ENCODE measurements at places on chromosomes 12 and 14.

- no peak for DNase-seq
Observed at GRCh38 chr14:99660794-99661193, 15.9 kb downstream of the HHIPL1 start.

- no peak for DNase-seq
Observed at GRCh38 chr12:78118036-78118435, 287.3 kb downstream of the NAV3 start.

DNA sequence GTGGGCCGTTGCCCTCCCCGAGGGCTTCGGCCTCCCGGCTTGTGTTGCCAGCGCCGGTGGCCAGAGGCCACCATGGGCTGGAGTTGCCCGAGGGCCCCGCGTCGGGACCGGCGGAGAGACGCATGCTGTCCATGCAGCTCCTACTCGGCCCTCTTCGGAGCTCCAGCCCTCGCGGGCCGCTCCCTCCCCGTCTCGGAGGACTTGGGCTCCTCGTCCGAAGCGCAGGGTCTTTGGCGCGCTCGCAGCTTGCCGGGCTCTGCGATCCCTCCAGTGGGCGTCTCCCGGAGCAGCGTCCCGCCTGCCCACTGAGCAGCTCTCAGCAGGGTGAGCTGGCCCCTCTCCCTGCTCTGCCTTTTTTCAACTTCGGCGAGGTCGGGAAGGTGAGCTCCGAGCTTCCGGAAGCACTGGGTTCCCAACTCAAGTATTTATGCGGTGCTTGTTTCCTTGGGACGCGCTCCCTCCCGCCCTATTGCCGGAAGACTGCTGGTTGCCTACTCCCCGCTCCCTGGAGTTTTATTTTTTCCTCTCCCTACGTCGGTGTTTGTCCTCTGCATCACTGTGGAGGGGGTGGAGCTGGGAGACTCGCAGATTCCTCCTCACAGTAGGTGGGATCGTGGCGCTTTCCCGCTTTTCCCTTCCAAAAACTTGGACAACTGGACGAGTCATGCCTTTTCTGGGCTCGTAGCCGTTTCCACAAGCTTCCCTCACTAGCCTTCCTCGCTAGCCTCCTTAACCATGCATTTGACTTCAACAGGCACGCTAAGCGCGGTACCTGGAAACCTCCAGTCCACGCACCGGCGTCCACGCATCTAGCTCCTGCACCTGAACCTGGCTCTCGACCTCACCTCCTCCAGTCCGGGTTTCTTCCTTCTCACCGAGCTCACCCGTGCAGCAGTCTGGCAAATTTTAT, at the start of gene AVPR1A:
Gene AVPR1A, minus strand, starts transcription at position 489 of the 910 bp plus-strand sequence. Its CDS starts 365 bp downstream, at position 124.
- no peak for DNase-seq

- no peak for DNase-seq
Observed at GRCh38 chr12:76113800-76114757, 29.6 kb upstream of the NAP1L1 start.

DNA sequence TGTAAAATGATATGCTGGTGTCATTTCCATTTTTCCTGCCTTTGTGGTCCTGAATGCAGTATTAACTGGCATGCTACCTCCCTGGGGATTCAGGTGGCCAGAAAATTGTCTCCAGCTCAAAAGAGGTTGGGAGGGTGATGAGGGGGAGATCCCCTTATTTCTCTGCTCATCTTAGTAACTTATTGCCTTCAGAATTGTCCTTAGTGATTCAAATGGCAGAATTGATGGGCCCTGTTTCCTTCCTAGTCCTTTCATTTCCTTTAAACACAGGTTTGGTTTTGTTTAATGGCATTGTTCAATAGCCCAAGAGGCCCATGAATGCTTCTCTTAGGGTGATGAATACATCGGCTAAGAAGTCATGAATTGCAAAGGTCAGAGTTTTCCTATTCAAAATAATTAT, 207.0 kb downstream of the SLC41A2 start:
- no peak for DNase-seq

DNA sequence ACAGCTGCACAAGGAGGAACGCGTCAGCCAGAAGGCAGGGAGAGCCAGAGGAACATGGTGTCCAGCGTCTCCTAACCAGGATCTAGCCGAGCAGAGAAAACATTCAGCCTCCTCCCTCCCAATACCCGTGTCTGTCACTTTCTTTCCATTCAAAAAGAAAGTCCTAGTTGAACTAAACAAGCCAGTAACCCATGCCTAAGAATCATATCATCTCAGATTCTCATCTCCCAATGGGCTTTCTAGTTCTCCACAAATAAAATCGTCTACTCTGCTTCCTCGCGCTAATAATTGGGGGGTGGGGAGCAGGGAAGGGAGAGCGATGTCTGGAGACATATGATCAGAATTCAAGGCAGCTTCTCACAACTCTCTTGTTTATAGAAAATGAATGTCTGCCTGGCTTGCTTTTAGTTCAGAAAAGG, 7.4 kb downstream of the NKX2-1 start:
- DNase-seq, result no peak

DNA sequence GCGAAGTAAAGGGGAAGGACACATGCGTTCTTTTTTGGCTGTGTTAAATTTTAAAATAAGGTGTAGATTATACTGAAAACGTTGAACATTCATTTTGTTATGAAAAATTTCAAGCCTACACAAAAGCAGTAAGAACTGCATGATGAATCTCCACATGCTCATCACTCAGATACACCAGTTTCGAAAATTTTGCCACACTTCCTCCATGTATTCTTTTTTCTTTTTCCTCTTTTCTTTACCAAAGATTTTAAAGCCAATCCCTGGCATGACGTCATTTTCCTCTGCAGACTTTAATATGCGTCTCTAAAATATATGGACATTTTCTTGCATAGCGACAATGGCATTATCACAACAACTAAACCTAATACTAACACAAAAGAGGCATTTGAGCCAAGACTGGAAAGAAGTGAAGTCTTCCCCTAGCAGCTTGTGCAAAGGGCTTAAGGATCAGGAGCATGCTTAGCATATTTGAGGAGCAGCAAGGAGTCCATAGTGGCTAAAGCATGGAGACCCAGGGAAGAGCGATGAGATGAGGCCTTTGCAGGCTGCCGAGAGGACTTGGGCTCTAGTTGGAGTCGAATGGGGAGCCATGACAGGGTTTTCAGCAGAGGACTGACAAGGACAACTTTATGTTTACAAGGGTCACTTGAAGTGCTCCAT, 111.9 kb downstream of the ERC1 start:
- no peak for DNase-seq

GRCh38 chr12:30806989-30807694, 52.4 kb upstream of the CAPRIN2 start:
- DNase-seq, result peak; percentile 77

DNA sequence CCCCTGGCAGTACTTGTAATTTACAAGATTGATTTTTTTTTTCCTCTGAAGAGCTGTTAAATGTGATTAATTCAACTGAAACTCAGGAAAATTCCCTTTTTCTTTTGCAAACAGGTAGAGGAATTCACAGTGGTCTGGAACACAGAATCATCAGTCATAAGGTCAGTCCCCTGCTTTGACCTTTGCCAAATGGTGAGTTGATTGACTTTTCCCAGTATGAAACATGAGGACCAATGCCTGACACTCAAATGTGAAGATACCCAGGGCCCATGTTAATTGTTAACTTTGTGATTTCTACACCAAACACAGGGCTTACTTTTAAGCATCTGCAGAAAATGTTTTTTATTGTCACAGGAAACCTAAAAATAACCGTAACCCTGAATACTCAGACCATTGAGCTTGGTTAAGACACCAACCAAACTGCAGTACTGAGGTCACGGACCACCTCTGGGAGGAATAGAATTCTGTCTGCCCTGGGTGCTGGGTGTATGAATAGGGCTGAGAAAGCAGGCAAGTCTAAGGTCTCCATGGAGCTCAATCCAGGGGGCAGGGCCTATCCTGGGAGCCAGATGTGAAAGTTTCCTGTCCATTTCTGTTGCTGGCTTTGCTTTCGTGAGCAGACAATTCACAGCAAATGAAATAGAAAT, 192.4 kb downstream of the TMX1 start:
- no peak for DNase-seq

DNA sequence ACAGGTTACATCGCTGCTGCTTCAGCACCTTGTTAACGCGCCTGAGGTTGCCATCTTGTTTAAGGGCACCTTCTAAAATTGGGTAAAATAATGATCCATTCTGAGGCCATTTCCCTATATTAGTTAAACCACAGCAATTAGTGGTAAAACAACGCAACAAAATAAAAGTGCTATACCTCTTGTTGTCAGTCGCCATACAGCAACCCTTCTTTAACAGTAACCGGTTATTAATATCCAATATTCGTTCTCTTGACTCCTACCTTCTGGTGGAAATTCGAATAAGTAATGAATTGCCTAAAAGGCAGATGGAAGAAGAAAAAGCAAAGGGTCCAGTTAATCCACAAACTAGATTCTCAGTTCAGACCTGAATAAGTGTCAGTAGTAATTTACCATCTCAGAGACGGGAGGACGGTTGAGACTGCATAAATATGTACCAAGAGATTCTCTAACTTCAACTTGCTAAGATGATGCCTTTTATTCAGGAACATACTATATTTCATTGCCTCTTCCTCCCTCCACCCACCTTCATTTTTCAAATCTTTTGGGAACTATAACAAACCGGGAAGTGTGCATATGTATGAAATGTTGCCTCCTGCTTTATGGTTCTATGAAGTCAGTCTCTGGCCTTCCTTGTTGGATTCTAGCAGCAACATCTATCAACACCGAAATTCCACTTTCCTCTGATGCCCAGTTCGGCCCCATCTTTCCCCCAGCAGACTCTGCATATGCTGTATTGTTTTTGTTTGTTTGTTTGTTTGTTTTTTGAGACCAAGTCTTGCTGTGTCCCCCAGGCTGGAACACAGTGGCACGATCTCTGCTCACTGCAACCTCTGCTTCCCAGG, 824 bp upstream of the PSMB5 start:
- DNase-seq, result no peak

DNA sequence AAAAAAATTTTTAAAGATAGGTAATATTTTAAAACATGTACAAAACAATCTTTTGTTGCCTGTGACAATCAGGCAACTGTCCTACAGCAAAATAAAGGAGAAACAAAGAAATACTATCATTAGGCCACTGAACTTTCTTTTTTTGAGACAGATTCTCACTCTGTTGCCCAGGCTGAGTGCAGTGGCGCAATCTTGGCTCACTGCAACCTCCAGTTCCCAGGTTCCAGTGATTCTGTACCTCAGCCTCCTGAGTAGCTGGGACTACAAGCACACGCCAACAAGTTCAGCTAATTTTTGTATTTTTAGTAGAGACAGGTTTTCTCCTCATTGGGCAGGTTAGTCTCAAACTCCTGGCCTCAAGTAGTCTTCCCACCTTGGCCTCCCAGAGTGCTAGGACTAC, 16.6 kb downstream of the RPAP3 start:
- no peak for DNase-seq

DNA sequence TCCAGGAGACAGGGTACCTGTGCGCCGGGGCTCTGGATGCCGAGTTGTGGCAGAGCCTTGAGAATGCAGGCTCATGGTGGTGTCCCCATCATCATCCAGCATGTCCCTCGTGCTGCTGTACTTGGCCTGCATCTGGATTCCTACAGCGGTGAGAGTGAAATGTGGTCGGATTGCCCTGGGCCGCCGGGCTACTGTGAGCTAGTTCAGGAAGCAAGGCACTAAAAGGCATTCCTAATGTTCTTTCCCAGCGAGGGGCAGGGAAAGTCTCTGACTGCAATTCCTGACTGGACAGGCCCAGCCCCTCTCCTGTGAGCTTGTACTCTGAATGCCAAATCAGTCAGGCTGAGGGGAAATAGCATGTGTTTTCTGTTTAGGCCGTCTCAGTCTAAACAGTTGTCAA, at the start of gene CLEC1A:
Gene CLEC1A, minus strand, starts transcription at position 195 of the 400 bp plus-strand sequence. Its CDS starts 63 bp downstream, at position 132.
- no peak for DNase-seq

- DNase-seq, result no peak
Observed at GRCh38 chr12:80702889-80703805, 4.3 kb upstream of the MYF6 start.

DNA sequence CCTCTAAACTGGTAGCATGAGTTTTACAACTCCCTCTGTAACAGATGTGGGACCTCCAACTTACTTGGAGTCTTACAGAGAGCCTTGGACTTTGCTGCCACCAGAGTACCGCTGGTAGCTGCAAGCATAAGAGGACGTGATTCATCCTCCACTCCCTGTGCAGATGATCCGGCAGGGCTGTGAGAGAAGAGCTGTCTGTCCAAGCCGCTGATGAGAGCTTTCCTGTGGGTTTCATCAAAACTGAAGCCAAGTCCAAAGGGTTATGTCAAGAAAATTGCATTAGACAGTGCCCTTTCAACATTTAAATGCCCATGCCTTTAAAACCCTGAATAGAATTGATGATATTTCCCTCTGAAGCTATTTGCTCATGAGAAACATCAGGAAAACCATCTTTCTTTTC, 85.8 kb downstream of the LLPH start:
- no peak for DNase-seq

DNA sequence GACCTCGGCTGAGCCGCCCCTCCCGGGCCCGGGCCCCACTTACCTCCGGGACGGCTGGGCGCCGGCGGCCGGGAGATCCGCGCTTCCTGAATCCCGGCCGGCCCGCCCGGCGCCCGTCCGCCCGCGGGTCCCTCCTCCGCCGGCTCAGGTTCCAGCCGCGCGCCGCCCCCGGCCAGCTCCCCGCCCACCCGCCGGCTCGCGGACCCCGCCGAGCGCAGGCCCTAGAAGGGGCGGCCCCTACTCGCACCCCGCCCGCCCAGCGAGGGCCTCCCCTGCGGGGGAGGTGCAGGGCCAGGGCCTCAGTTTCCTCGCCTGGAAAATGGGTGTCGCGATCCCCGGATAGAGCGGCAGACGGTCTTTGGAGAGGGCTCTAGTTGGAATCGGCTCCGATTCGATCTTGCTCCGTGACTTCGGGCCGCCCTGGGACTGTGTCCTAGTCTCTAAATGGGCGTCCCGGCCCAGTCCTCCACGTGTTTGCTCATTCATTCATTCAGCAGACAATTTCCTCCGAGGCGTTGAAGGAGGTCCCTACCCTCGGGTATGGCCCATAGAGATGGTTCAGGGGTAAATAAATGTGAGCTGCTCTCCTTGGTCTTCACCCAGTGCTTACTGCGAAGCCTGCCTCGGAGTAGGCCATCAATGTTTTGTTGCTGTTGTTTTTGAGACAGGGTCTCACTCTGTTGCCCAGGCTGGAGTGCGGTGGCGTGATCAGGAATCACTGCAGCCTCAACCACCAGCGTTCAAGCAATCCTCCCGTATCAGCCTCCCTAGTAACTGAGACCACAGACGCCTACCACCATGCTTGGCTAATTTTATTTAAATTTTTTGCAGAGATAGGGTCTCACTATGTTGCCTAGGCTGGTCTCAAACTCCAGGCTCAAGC, at the start of gene TRPV4:
Gene TRPV4, minus strand, starts transcription at position 92 of the 883 bp plus-strand sequence. CDS start 18,602 bp downstream, outside the sequence.
- no peak for DNase-seq

GRCh38 chr12:128617304-128617833, 206.4 kb downstream of the SLC15A4 start:
- no peak for DNase-seq

GRCh38 chr12:111953455-111953854, 59.5 kb downstream of the TMEM116 start:
- DNase-seq, result no peak

- no peak for DNase-seq
Observed at GRCh38 chr14:63224196-63224595, 20.0 kb downstream of the RHOJ start.

- no peak for DNase-seq
Observed at GRCh38 chr12:110001596-110001995, 2.4 kb downstream of the ANKRD13A start.

Data from hematopoietic multipotent progenitor cell treated with erythropoietin and hydrocortisone succinate and interleukin-3 and kit ligand, for 17 days (in vitro differentiated cells).